Bronchial epithelial cell (primary cell): ENCODE measurements at places on chromosomes 4 and X. TPM values are rescaled to one million over a fixed set of nuclear protein-coding genes. Genes with fewer than 3 reads are reported as not detected.

The HNRNPD gene
- 22.6 and 24.1 TPM in 2 replicates for total RNA-seq

The GPR50 gene
- total RNA-seq: not detected in 2 replicates

The PCSK1N gene
- total RNA-seq: 0.26 and 0.51 TPM in 2 replicates

The F8A1 gene
- total RNA-seq: 0.64 and 0.79 TPM in 2 replicates

The TMEM154 gene
- 22.4 and 39.4 TPM in 2 replicates for total RNA-seq

The HSFX3 gene
- total RNA-seq: not detected in 2 replicates

The RADX gene
- 1.7 and 2.4 TPM in 2 replicates for total RNA-seq

The GPR82 gene
- total RNA-seq: not detected in 2 replicates

The PCDH11X gene
- not detected in 2 replicates for total RNA-seq

DNA sequence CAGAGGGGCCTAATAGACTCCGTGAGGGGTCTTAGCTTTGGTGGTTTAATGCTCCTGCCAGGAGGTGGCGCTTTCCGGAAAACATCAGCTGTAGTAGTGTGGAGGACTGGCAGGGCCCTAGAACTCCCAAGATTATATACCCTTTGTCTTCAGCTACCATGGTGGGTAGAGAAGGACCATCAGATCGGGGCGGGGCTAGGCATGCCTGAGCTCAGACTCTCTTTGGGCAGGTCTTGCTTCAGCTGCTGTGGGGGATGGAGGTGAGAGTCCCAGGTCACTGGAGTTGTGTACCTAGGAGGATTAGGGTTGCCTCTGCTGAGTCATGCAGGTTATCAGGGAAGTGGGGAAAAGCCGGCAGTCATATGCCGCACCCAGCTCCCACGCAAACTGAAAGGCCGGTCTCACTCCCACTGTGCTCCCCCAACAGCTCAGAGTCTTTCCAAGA, 63.0 kb upstream of the AGA start:
- DNase-seq: peak; percentile 79

GRCh38 chr4:99947608-99948007, 1.2 kb upstream of the DNAJB14 start:
- no peak for DNase-seq

GRCh38 chrX:37984880-37985279, 21.5 kb upstream of the SYTL5 start:
- DNase-seq: no peak

DNA sequence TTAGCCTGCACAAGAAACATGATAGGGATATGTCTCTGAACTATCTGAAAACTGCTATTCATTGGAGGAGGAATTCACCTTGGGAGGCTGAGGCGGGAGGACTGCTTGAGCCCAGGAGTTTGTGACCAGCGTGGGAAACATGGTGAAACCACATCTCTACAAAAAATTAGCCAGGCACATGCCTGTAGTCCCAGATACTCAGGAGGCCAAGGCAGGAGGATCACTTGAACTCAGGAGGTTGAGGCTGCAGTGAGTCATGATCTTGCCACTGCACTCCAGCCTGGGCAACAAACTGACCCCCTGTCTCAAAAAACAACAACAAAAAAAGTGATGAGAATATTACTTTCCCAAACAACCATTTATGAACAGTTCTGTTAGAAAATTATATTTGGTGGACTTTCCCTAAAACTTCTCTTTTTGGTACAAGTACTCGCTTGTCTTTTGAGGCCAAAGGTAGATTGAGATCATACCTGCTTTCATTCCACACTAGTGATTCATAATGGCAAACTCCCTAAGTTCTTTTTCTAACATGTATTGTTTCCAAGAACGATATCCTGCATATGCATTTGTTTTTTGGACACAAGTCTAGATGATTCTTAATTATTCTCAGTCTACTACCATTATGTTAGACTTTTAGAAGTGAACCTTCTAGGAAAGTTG, 33.4 kb downstream of the METTL14 start:
- DNase-seq: peak; percentile 91

GRCh38 chr4:35649778-35650177, 594.5 kb downstream of the ARAP2 start:
- no peak for DNase-seq

DNA sequence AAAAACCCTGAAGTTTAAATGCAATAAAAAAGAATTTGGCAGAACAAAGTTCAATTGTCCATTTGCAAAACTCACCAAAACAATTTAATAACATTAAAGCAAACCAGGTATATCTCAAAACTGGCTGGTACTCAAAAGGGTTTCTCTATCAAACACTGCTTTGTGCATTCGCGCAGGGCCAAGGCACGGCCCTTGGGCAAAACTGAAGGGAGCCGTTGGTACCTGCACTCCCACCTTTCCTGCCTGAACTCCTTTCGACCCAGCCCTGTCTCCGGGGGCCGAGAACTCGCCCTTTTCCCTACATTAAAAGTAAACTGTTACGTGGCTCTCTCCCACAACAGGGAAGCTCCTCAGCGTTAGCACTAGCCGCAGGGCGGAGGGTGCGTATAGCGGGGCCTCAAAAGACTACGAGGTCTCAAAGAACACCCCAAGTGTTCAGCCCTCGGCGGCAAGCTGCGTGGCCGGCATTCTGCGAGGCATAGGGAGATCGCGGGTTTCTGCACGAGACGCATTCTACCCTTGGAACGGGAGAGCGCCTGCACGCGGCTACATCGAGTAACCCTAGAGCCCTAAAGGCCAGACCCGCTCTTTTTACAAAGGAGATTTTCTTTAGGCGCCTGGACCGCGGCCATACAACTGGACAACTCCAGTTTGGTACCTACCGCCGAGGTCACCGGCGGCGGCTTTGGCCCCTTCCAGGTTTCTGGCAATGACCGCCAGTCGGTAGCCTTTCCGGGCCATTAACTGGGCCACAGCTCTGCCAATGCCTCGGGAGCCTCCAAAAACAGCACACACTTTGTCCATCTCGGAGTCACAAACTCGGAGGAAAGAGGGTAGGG, 550 bp downstream of the CBR4 start:
- DNase-seq: peak; percentile 50

DNA sequence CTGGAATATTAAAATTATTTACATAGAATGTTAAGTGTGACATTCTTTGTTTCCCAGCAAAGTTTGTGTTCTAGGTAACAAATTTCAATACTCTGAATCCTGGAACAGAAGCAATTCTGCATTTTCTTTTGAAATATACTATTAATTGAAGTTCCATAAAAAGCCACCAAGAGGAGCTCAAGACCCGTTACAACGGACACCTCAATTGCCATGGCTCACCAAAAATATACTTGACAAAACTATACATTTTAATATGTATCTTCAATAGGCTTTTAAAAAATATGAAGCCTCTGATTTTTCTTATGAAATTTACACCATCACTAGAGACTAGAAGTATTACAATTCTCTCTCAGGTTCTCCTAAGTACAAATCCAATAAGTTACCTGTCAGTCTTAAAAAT, 111.4 kb downstream of the NYX start:
- DNase-seq: no peak

DNA sequence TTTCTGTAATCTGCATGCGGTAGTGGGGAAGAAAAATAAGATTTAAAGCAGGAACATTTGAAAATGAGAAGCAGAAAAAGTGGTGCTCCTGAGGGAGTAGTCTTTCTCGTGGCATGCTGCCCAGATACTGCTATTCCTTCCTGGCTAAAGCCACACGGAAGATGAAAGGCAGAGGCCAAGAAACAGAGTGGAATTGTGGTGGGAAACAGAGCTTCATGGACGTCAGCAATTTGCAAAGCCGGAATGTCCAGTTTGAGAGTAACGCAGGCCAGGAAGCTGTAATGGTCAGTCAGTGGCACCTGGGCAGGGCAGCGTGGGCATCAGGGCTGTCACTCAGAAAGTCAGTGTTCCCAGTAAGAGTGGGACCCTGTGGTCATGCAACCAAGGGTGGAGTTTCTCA, 63.7 kb upstream of the FMR1 start:
- no peak for DNase-seq

- DNase-seq: no peak
These were observed 31.4 kb upstream of the PITX2 start for GRCh38 chr4:110654254-110654635.

GRCh38 chr4:126630230-126630629, 1002.5 kb upstream of the INTU start:
- DNase-seq: no peak

- peak; percentile 79 for DNase-seq
These were observed 23.5 kb upstream of the SYNPO2 start for GRCh38 chr4:118865091-118865708.

DNA sequence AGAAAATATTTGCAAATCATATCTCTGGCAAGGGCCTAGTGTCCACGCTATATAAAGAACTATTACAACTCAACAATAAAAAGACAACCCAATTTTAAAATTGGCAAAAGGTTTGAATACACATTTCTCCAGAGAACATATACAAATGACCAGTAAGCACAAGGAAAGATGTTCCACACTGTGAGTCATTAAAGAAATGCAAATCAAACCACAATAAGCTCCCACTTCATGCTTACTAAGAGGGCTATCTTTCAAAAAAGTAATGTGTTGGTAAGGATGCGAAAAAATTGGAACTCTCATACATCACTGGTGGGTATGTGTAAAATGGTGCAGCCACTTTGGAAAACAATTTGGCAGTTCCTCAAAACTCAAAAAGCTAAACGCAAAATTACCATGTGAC, 884.0 kb upstream of the INTU start:
- DNase-seq: peak; percentile 28

- peak; percentile 39 for DNase-seq
These were observed at the start of gene WNK3 for GRCh38 chrX:54357414-54358377. TSS of gene WNK3 (minus strand) at chrX:54358046.

DNA sequence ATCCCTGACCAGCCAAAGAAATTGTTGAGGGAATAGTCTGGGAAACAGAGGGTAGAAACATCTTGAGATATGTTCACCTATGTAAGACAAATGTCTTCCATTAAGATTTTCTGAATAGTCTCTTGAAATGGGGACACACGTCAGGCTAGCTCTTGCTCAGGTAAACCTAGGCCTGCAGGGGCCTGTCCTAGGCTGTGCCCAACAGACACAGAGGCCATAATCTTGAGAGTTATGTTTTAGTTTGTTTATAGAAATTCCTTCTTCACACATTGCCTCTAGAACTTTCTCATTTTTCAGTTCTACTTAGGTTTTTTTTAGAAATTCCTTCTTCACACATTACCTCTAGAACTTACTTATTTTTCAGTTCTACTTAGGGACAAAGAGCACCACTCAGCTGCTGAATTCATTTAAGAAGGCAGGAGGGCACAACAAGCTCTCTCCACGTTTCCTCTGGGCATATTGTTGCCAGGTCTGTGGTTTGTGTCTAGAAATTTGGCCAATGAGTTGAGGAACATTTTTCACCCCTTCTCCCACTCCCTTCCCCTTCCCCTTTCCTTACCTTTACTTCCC, 94.9 kb downstream of the ARHGAP24 start:
- DNase-seq: peak; percentile 68

DNA sequence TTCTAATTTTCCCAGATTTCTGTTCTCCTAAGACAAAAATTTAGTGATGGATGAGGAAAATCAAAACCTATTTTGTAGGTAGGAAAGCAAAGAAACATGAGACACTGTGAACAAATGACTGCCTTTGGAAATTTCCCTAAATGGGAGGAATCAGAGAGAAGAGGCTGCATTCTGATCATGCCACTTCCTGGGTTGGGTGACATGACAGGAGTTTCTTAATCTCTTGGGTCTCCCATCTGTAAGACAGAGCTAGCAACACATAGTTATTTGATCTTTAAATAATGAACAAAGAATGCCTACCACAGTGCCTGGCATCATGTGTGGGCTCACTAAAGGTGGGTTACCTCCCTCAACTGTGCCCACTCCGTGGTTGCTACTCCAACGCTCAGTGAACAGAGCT, 57.1 kb downstream of the CCDC149 start:
- DNase-seq: no peak

DNA sequence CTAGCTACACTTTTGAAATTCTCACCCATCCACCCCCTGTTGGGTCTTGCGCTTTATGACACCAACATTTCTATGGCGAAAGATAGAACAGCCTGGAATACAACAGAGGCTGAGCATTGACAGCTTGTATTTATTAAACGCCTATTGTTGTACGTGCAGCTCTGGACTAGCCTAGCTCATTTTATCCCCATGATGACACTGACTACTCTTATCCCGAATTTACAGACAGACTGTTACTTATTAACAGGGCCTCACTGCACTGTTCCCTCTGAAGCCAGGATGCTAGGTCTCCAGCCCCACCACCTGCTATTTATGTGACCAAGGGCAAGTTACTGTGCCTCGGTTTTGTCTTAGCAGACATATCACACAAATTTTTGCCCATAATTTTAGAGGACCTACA, 1.0 kb upstream of the RFC1 start:
- no peak for DNase-seq
